ENCODE measurements at places on chromosomes 2 and 18. TPM values are rescaled to one million over a fixed set of nuclear protein-coding genes. Genes with fewer than 3 reads are reported as not detected.

- peaks cover 45% of the 10 kb centered on the region for H3K4me1 ChIP-seq
- H3K27ac ChIP-seq = peak overlapping the region; percentile 72
- H3K4me3 ChIP-seq = no peak overlapping the region
- H3K36me3 ChIP-seq = peaks cover 2% of the 10 kb centered on the region
- no peak for DNase-seq
These were observed 36.7 kb upstream of the NEB start for GRCh38 chr2:151770995-151771394.

The VAMP5 gene
- total RNA-seq = 50.7 TPM

GRCh38 chr2:7749895-7750559 lies 832.8 kb downstream of the RNF144A start:
- H3K27ac ChIP-seq = no peak overlapping the region
- DNase-seq = no peak
- H3K4me1 ChIP-seq = no peaks in the 10 kb centered on the region

DNA sequence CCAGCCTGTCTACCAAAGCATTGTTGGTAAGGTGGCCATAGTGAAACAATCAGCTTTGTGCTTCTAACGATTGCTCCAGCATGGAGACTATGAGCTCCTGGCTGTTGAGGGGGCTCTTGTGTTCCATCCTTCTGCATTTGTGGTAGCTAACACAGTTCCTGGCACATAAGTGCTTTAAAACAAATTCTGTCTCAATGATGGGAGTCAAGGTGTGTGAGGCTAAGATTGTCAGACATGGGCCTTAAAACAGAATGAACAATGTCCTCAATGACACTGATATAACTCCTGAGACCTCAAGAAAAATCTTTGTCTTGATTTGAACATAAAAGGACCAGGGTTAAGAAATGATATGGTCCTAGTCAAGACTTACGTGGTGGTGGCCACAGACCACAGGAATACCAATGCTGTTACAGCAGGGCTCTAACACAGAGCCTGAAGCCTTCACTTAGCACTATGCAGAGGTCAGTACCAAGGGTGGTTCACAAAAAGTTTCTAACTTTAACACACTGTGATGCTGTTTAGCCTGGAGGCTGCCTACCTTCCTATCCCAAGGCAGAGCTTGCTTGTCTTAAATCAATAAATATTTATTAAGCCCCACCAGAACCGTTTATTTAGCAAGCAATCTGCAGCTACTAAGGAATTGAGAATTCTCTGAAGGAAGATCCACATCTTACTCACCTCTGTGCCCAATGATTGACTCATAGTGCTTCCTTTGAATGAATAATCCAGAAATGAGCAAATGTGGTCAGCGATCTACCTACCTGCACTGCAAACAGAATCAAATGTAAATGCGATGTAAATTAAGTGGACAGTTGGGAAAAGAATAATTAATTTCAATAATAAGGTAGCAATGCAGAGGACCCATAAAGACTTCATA lies 35.1 kb downstream of the EVA1A start:
- no peaks in the 10 kb centered on the region for H3K4me1 ChIP-seq
- no peaks in the 10 kb centered on the region for H3K36me3 ChIP-seq
- H3K27ac ChIP-seq = no peak overlapping the region
- H3K4me3 ChIP-seq = no peak overlapping the region

- no peak overlapping the region for H3K27ac ChIP-seq
- no peak for DNase-seq
- H3K36me3 ChIP-seq = no peaks in the 10 kb centered on the region
These were observed 86.5 kb downstream of the EIPR1 start for GRCh38 chr2:3291113-3291512.

The ONECUT2 gene
- not detected for total RNA-seq

DNA sequence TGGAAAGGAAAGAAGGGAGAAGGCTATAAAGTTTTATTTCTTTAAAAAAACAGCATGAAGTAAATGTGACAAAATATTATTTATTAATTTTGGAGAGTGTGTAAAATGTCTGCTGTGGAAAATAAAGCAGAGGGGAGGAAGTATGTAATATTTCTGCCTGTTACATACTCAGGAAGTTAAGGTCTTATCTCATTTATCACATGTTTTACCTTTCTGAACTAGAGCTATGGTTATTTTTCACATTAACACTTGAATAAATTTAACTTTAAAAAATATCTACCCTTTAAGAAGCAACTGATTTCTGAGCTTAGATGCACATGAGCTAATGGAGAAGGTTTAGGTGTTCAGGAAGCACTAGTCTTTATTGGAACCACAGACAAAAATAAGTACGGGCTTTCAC lies 148.3 kb downstream of the GRB14 start:
- no peaks in the 10 kb centered on the region for H3K4me1 ChIP-seq
- H3K36me3 ChIP-seq = no peaks in the 10 kb centered on the region
- no peak overlapping the region for H3K27ac ChIP-seq
- H3K27me3 ChIP-seq = no peaks in the 10 kb centered on the region
- no peak for DNase-seq

The MYO3B gene
- not detected for total RNA-seq

DNA sequence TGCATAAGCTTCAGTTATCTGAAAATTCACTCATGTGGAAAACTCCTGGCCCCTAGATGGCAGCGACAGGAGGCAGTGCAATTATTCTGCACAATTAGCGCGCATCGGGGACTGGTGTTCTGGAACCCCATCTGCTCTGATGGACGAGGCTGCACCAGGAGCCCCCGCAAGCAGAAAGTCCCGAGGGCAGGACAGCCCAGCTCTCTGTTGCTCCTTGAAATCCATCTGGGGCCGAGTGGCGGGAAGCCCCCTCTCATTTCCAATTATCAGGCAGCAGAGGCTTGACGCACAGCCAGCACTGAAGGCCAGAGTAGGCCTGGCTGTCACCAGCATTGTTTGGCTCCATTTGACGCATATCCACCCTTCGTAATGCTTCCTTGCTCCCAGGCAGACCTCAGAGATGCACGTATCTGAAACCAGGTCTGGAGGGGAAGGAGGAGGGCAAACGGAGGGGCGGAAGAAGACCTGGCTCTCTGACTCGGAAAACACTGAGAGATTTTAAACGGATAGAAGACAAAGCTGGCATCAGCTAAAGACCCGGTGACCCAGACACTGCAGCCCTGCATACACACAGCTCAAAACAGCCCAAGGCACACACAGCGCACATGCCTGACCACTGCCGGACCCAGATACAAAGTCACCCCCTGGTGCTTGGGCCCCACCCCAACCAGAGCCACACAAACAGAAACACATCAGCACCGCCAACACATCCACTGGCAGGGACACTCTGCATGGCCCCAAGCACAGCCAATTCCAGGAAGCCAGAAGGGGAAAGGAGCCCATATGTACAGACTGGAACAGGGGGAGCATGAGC lies 69.8 kb downstream of the TNS1 start:
- H3K4me1 ChIP-seq = peaks cover 100% of the 10 kb centered on the region
- DNase-seq = no peak
- peak overlapping the region; percentile 61 for H3K4me3 ChIP-seq
- no peaks in the 10 kb centered on the region for H3K36me3 ChIP-seq
- H3K27ac ChIP-seq = peak overlapping the region; percentile 98
- H3K27me3 ChIP-seq = no peaks in the 10 kb centered on the region

GRCh38 chr2:1658394-1659151 lies 85.7 kb downstream of the PXDN start:
- H3K27ac ChIP-seq = no peak overlapping the region
- H3K36me3 ChIP-seq = peaks cover 55% of the 10 kb centered on the region
- no peaks in the 10 kb centered on the region for H3K27me3 ChIP-seq

The PLCL1 gene
- total RNA-seq = 79.0 TPM

The CYP1B1 gene
- total RNA-seq = 60.3 TPM

The TGFA gene
- 0.46 TPM for total RNA-seq

The TMEM169 gene
- total RNA-seq = 0.52 TPM

DNA sequence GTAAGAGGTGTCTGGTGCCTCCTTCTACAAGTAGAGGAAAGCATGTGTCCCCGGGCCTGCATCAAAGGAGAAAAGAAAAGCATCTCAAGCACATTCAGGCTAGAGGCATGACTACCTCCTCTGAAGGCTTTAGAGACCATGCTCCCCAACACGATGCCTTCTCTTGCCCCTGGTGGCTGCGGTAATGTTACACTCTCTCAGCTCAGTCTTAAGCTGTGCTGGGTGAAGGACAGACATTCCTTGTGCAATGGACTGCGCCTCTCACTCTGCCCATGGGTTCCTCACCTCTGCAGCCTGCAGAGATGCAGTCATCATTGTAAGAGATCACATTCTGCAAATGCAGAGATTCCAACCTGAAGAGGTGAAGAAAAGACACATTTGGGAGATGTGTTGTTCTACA lies 148.2 kb upstream of the HNRNPA3 start:
- no peaks in the 10 kb centered on the region for H3K4me1 ChIP-seq
- DNase-seq = no peak
- no peaks in the 10 kb centered on the region for H3K27me3 ChIP-seq
- H3K27ac ChIP-seq = no peak overlapping the region
- H3K36me3 ChIP-seq = no peaks in the 10 kb centered on the region

DNA sequence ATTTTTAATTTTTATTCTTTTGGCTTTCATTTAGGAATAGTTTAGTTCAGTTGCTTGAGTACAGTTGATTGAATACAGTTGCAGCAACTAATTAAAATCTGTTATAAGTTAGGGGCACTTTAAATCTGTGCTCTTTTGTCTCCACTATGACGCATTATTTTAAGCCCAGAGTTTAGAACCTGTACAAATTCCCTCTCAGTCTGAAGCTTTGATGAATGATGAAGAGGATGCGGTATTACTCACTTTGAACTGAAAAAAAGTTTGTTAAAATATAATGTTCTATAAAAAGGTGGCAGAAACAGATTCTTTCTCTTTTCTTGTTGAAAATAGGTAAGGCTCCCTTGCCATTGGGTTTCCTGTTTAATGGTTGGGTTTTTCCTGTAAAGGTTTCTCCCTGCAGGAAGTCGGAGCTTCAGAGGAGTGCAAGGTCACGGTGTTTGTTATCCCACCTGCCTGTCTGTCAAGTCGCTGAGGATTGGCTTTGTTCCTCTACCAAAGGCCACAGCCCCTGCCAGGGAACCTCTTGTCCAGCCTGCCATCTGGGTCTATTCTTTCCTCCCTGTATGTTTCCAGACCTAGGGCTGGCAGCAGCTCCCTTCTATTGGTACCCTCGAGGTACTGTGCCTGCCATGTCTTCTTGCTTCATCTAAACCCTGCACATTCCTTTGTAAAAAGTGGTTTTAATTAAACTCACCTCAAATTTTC lies 43.8 kb upstream of the FN1 start:
- H3K27ac ChIP-seq = no peak overlapping the region
- H3K4me1 ChIP-seq = no peaks in the 10 kb centered on the region
- no peaks in the 10 kb centered on the region for H3K27me3 ChIP-seq
- H3K4me3 ChIP-seq = no peak overlapping the region
- no peak for DNase-seq
- H3K36me3 ChIP-seq = no peaks in the 10 kb centered on the region
